ENCODE measurements at places on chromosomes 12 and 14. TPM values are rescaled to one million over a fixed set of nuclear protein-coding genes. Genes with fewer than 3 reads are reported as not detected.

SIX6 gene
- total RNA-seq = not detected

TAS2R19 gene
- total RNA-seq = 0.89 TPM

ZNF140 gene
- 17.0 TPM for total RNA-seq

CLEC4D gene
- not detected for total RNA-seq

GDF3 gene
- total RNA-seq = not detected

All from activated naive CD8-positive, alpha-beta T cell treated with anti-CD3 and anti-CD28 coated beads for 36 hours (primary cell).